ENCODE measurements at places on chromosomes 2 and 18. TPM values are rescaled to one million over a fixed set of nuclear protein-coding genes. Genes with fewer than 3 reads are reported as not detected.

The CKAP2L gene
- 0.26 TPM for total RNA-seq

The ACTR1B gene
- total RNA-seq = 52.9 TPM

The RNF149 gene
- total RNA-seq = 120 TPM

The CTLA4 gene
- not detected for total RNA-seq

The CNDP1 gene
- total RNA-seq = not detected

The XRCC5 gene
- 131 TPM for total RNA-seq

The TCF7L1 gene
- 1.9 TPM for total RNA-seq

The TSPYL6 gene
- total RNA-seq = not detected

The TFPI gene
- total RNA-seq = 0.64 TPM

The FTCDNL1 gene
- 1.0 TPM for total RNA-seq

The DCDC2C gene
- not detected for total RNA-seq

The CFAP65 gene
- total RNA-seq = not detected

The FEV gene
- not detected for total RNA-seq

The CERKL gene
- not detected for total RNA-seq

The ANKRD30B gene
- total RNA-seq = not detected

The TUBA3E gene
- total RNA-seq = not detected

The IL36RN gene
- total RNA-seq = 1.9 TPM

The HS1BP3 gene
- 27.6 TPM for total RNA-seq

The ETAA1 gene
- total RNA-seq = 16.8 TPM

The OSGEPL1 gene
- 6.6 TPM for total RNA-seq

The KCNF1 gene
- total RNA-seq = not detected

The PFN4 gene
- total RNA-seq = under 0.01 TPM

The FABP1 gene
- total RNA-seq = not detected

The QPCT gene
- total RNA-seq = 7.6 TPM

The MTIF2 gene
- 72.1 TPM for total RNA-seq

The CYP1B1 gene
- 36.7 TPM for total RNA-seq

The IL36G gene
- not detected for total RNA-seq

The NPPC gene
- not detected for total RNA-seq

The CD207 gene
- not detected for total RNA-seq

The POU3F3 gene
- total RNA-seq = not detected

The ZDBF2 gene
- 7.7 TPM for total RNA-seq

All from bronchial epithelial cell (primary cell).